ENCODE measurements at places on chromosomes 16 and 17.

DNA sequence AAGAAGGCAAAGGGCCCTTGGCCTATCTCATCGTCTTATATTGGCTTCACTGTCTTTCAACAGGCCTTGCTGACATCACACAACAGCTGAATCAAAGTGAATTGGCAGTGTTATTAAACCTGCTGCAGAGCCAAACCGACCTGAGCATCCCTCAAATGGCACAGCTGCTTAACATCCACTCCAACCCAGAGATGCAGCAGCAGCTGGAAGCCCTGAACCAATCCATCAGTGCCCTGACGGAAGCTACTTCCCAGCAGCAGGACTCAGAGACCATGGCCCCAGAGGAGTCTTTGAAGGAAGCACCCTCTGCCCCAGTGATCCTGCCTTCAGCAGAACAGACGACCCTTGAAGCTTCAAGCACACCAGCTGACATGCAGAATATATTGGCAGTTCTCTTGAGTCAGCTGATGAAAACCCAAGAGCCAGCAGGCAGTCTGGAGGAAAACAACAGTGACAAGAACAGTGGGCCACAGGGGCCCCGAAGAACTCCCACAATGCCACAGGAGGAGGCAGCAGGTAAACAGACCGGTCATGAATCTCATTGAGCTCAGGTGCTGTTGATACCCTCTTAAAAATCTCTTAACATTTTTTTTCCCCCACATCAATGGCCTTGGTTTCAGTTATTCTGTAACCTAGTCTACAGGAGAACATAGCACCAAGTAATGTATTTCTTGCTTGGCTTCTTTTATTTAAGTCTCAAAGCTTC is 64.7 kb downstream of the CDK12 start:
- peak; percentile 2 for DNase-seq

GRCh38 chr17:19004421-19005136 is at the start of gene FAM83G:
Gene FAM83G (minus strand): TSS chr17:19004764. CDS start chr17:19004041, 723 bp downstream.
- no peak for DNase-seq

- no peak for DNase-seq
Measured at GRCh38 chr16:89476811-89477261, 13.5 kb downstream of the ANKRD11 start.

- DNase-seq = no peak
Measured at GRCh38 chr17:1059131-1059795, 62.3 kb downstream of the TIMM22 start.

GRCh38 chr16:471353-472198 is 46.1 kb downstream of the RAB11FIP3 start:
- DNase-seq = peak; percentile 83

DNA sequence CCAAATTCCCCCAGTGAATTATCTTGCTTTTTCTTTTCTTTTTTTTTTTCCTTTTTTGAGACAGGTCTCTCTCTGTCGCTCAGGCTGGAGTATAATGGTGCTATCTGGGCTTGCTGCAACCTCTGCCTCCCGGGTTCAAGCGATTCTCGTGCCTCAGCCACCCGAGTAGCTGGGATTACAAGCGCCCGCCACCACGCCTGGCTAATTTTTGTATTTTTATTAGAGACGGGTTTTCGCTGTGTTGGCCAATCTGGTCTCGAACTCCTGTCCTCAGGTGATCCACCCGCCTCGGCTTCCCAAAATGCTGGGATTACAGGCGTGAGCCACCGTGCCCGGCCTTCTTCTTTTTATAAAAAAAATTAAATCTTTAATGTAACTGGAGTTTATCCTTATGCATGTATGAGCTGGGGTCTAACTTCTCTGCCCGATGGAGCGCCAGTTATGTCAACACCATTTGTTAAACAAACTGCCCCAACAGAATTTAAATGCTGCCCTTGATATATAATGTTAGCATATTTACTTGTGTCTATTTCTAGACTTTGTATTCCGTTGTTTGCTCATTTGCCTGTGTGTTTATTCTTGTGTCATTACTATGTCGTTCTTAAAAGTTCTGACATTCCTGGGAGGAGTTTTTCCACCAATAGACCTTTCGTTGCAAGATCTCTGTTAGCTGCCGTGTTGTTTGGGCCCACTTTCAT is 535 bp upstream of the AURKB start:
- no peak for DNase-seq

DNA sequence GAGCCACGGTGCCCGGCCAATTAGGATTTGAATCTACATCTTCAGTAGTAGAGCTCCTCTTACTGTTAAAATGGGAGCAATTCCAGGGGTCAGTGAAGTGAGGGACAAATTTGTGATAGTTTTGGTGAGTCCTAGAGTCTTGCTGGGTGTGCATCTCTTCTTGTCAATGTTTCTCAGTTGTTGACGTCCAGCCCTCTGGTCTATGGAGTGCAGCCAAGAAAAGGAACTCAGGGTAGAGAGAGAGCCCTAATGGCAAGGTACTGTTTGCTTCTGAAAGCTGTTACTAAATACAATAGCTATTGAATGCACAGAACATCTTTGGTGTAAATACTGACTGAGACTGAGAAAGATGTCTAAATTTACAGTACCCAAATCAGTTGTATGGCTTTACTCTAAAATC is 282.5 kb upstream of the SALL1 start:
- no peak for DNase-seq

DNA sequence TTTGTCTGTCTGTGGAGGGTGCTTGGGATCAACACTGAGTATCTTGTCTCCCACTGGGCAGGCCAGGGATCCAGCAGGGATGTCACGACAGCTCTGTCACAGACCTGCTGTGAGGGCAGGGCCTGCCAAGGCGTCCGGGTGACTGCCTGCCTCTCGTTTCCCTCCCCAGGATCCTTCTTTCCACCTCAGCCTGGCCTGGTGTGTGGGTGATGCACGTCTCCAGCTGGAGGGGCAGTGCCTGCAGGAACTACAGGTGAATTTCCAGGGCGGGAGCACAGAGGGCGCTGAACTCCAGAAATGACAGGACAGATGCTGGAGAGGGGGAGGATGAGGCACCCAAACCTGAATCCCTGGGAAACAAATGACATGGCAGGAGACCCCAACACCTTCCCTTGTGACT is 6.8 kb upstream of the MMP15 start:
- no peak for DNase-seq

- no peak for DNase-seq
Measured at GRCh38 chr17:72338847-72339790, 218.3 kb downstream of the SOX9 start.

DNA sequence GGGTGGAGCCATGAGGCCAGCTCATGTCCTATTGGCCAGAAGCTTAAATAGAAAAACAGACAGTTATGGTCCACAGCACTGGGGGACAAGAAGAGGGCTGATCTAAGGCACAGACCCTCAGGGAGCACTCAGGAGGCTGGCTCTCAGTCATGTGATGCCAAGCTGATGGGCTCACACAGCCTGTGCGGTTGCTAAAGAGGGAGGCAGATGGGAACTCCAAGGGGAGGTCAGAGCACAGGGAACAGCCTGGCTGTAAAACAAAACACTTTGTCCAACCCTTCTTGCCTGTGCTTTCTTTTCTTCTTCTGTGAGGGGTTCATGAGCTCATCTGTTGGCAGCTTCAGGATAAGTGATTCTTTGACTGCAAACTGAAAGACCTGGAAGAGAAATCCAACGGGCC is 27.2 kb downstream of the CNTNAP1 start:
- no peak for DNase-seq

GRCh38 chr16:56399486-56399885 is 25.9 kb downstream of the AMFR start:
- DNase-seq = no peak

DNA sequence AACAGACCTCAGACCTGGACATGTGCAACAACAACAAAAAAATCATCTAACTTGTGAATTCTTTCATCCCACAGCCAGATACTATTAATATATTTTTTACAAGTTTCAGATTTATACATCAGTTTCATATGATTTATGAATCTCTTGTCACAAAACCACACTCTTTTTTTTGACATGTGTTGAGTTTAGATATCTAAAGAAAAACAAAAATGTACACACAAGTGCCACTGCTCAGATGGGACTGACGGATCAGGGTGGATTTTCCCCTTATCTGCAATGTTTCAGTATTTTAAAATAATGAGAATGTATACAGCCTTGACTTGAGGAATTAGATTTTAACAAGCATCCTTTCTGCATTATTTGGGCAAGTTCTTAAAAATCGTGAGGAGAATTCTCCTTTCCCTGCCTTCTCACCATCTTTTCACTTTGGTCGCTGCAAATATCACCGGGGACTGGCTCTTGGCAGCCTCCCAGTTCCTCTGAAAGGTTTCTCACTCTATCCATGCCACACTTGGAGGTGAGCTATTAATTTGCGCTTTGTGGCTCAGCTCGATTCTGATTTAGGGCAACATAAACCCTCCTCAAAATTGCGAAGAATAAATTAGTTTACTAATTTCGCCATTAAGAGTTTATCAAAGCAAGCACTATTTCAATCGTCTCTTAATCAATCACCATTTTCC is 225.7 kb downstream of the XYLT1 start:
- DNase-seq = no peak

DNA sequence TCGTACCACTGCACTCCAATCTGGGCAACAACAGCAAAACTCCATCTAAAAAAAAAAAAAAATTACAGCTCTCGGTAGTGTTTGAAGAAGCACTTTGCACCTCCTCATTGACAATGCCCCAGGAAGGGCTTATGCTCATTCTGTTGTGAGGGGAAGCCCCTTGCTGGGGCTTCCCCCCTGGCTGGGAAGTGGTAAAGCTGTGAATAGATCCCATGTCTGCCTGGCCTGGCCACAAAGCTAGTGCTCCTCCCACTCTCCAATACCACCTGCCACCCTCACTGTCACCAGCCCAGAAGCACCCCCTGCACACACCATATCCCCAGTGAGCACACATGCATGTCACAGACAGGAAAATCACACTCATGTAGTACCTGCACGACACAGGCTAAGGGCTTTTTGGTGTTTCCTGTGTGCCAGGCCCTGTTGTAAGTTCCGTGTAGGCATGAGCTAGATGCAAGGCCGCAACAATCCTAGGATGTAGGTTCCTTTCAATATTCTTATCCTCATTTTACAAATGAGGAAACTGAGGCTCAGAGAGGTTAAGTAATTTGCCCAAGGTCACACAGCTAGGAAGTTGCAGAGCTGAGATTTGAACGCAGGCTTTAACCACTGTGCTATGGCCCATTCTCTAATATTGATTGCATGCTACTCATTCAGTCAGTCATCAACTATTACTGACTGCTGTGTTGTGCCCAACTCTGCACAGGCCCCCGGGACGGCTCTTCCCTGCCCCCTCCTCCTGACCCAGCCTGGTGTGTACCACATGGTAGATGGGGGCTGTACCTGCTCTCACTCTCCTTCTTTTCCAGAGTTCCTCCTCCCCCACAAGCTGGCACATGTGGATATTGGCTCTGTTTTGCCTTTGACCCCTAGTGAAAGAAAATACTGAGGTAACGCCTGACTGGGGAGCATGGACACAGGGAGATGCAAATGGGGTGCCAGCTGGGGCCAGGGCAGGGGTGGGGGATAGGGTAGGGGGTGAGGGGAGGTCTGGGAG is 11.9 kb upstream of the COL1A1 start:
- DNase-seq = no peak

DNA sequence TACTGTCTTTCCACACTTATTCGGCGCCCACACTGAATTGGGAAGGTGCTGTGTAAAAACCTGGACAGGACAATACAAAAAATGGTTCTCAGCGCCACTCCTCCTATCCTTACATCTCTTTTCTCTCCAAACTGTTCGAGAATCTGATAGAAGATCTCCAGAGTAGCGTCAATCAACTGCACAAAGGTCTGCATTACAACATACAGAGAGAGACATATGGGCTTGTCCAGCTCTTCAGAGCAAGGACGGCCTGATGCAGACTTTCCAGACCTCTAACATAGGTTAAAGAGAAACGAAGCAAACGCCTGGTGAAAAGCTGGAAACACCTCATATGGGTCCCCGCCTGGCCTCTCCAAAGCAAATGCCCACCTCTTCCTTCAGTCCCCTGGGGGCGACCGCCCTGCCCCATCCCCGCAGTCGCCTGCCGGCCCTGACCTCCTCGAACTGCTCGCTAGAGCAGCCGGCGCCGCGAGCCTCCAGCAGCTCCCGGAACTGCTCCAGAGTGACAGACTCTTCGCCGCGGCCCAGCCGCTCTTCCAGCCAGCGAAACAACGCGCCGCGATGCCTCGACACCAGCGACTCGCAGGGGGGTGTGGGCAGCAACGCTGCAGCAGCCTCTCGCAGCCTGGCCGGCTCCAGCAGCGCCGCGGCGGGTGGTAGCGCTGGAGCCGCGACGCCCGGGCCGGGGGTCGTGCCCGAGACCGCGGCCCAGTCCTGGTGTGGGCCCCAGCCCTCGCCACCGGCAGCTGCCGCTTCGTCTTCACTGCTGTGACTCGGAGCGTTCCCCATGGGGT is 526 bp downstream of the ZZEF1 start:
- DNase-seq = no peak

GRCh38 chr16:1580956-1581355 is 30.9 kb downstream of the IFT140 start:
- no peak for DNase-seq

- no peak for DNase-seq
Measured at GRCh38 chr17:36594626-36595401, 3.1 kb downstream of the DHRS11 start.

DNA sequence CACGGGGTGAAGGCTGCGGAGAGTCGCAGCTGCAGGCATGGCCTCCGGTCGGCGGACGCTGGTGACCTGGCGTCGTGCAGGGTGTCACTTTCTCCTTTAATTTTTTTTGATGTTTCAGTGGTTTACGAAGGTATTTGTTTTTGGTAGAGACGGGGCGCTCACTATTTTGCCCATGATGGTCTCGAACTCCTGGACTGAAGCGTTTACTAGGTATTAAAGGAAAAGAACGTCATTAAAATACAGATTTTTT is 17.1 kb downstream of the ZNF213 start:
- no peak for DNase-seq

DNA sequence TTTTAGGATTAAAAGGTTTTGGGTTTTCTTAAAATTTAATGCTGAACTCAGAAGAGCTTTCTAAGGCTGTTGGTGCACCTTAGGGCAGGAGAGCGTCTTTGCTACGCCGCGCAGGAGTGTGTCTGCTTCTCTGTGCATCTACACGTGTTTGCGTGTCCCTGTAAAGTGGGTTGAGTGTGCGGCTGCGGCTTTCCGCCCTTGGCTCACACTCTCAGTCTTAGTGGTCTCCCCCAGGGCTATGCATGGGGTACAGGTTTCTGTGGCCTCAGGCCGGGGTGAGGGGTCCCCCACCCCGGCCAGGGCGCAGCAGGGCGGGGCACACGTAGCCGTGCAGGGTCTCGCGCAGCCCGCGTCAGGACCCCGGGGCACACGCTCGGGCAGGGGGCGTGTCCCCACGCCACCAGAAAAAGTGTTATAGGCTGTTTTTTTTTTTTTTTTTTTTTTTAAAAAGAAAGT is 727 bp upstream of the TENT4B start:
- DNase-seq = peak; percentile 54

Measured in C1 segment of cervical spinal cord (tissue), 14 donors.